ENCODE measurements at places on chromosomes 5 and 9.

DNA sequence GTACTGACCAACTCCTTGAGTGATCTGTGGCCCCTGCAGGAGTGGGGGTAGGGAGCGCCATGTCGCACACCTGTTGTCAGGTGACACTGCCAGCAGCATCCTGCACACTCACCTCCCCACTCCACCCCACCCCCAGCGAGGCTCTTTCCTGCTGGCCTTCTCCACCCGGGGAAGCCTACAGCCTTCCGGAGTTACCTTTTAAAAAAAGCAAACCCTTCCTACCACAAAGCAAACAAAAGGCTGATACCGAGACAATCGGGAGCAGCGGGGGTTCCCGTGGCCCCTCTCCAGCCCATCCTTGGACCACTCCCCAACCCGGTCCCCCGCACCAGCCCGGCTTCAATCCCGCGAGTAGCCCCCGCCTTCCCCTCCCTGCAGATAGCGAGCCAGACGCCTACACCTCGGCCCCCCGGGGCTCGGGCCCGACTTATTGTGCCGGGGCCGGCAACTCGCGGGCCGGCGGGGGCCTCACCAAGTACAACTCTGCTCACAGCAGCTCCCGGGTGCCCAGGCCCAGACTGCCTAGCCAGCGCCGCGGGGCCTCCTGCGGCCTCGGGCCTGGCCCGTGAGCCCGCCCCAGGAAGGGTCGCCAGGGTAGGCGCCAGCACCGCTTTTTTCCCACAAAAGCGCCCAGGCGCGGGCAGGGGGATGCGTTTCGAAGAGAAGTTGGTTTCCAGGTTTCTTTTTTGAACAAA is 724 bp downstream of the MACROH2A1 start:
- peak; percentile 25 for DNase-seq

GRCh38 chr9:134044944-134045343 is 19.7 kb downstream of the BRD3OS start:
- no peak for DNase-seq

DNA sequence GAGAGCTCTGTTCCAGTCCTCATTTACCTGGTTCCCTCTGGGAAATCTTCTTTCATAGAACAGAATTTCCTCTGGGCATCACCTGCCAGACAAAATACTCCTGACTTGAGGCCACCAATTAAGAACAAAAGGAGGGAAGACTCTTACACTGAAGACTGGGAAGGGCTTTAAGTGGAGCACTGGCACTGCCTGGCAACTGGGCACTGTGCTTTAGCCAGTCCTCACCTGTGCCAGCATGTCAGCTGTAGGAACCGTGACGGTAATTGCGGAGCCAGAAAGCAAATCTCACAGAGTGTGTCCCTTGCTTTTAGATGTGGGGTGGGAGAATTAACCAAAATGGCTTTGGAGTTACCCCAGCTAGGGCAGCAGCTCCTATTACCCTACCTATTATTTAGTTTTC is 40.6 kb downstream of the FAM219A start:
- no peak for DNase-seq

- no peak for DNase-seq
Measured at GRCh38 chr9:111812337-111812736, 17.6 kb upstream of the SHOC1 start.

GRCh38 chr5:73496984-73497457 is 1.2 kb upstream of the BTF3 start:
- DNase-seq: no peak

- no peak for DNase-seq
Measured at GRCh38 chr5:179994583-179995323, 76.8 kb downstream of the RNF130 start.

GRCh38 chr5:123754908-123755307 is 242.9 kb downstream of the CSNK1G3 start:
- no peak for DNase-seq
